ENCODE measurements at places on chromosomes 13 and 19.
A peak's percentile ranks its signal among the peaks of the same experiment; 100 is the strongest.

DNA sequence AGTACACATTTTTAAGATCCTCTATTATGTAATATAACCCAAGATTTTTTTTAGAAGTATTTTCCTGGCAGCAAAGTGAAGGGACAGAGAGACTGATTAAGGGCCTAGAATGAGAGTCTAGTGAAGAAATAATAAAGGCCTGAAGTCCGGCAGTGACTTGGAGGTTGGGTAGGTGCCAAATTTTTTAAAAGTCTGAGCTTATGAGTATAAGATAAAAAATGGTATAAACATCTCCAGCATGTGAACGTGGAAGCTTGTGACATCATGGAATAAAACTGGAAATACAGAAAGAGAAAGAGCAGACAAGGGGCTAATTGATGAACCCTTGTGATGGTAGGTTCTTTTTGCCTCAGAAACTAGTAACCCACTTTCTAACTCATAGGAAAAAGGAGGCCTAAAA, 174.6 kb downstream of the SUCLA2 start:
- DNase-seq: no peak

- no peak for DNase-seq
Observed at GRCh38 chr13:34357435-34358232, 539.7 kb downstream of the RFC3 start.

GRCh38 chr13:27022571-27023311, 148.9 kb downstream of the USP12 start:
- no peak for DNase-seq

DNA sequence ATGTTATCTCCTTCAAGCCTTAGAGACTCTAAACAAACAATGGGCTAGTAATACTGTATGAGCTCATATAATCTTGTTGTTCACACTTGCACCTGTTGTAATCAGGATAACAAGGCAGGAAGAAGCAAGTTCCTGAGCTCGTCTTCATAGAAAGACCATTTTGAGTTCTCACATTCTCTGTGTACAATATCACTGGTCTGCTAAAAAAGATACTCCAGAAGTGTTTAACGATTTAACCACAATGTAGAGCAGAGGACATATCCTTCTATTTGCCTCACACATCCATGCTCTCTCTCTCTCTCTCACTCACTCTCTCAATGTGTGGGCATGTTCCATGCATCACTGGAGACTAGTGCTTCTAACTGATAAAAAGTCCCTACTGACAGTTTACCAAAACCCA, 122.9 kb downstream of the MIPEP start:
- DNase-seq: no peak

- DNase-seq: no peak
Observed at GRCh38 chr13:96958286-96958891, 35.9 kb downstream of the OXGR1 start.

DNA sequence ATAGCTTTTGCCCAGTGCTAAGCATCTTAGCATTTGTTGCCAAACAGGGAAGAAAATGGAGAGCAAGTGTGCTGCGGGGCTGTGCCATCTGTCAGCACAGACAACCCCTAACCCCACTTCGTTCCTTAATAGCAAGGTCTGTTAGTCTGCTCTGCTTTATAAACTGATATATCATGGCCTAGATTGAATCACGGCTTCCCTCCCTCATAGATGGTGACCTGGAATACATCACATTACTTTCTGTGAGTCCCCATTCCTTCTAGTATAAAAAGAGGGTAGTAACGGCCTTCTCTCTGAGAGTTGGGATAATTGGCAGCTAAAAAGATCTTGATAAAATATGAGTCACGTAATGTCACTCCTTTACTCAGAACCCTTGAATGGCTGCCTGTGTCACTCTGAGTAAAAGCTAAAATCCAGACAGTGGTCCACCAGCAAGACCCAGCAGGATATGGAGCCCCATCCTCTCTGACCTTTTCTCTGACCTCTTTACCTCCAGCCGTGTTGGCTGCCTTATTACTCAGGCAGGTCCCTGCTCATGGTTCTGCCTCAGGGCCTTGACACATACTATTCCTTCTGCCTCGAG, 151.7 kb downstream of the DLEU7 start:
- DNase-seq: no peak

DNA sequence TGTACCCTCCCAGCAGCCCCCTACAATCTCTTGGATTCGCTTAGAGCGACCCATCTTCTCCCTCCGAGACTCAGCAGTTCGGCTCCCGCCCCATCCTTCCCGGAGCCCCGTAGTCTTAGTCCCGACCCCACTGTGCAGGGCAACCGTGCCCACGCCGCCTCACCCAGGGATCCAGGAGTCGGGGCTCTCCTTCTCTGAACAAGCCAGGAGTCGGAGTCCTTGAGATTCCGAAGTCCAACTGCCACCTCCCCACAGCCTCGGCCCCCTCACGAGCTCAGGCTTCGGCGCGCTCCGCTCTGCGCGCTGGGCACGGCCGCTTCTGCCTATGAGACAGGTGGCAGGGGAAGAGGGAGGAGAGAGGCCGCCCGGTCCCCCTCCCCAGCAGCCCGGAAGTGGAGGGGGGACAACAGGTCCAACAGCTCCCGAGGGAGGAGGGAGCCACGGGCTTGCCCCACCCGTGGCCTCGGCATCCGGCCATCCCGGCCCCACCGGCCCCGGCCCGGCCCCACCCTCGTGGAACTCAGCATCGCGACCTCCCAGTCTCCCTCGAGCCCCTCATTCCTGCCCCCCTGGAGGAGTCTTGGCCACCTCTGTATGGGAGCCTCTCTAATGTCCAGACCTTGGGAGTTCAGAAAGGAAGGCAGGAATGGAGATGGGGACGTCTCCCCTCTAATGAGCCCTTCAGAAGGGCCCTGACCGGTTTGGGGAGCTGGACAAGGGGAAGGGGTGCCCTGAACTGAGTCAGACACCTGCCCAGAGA, at the start of gene PHLDB3:
TSS of gene PHLDB3 (minus strand) at position 321 of the 760 bp plus-strand sequence. CDS start 628 bp downstream, outside the sequence.
- peak; percentile 23 for DNase-seq

- DNase-seq: no peak
Observed at GRCh38 chr19:15252398-15253018, 20.3 kb upstream of the EPHX3 start.

GRCh38 chr19:18160971-18161635, 8.1 kb downstream of the PIK3R2 start:
- DNase-seq: peak; percentile 50

GRCh38 chr13:85638265-85638664, 161.0 kb downstream of the SLITRK6 start:
- DNase-seq: no peak

DNA sequence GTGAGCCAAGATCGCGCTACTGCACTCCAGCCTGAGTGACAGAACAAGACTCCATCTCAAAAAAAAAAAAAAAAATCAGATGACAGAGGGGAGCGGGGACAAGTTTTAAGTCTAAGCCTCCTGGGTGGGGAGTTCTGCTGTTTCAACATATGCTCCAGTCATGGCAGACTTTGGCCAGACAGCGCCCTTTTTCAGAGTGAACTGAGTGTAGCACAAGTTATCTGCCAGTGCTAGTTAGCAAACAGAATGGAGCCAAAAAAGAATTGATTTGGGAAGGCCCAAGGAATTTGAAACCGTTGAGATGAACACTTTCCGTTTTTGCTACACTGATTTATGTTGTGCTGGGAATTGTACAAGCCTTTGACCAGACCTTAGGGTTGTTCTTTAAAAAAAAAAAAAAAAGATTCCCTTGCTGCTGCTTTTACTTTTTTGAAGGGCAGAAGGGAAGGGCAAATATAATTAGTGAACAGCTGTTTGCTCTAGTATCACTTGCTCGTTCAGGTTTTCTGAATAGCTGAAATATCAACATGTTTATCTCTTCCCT, 5.7 kb downstream of the ACTN4 start:
- no peak for DNase-seq

DNA sequence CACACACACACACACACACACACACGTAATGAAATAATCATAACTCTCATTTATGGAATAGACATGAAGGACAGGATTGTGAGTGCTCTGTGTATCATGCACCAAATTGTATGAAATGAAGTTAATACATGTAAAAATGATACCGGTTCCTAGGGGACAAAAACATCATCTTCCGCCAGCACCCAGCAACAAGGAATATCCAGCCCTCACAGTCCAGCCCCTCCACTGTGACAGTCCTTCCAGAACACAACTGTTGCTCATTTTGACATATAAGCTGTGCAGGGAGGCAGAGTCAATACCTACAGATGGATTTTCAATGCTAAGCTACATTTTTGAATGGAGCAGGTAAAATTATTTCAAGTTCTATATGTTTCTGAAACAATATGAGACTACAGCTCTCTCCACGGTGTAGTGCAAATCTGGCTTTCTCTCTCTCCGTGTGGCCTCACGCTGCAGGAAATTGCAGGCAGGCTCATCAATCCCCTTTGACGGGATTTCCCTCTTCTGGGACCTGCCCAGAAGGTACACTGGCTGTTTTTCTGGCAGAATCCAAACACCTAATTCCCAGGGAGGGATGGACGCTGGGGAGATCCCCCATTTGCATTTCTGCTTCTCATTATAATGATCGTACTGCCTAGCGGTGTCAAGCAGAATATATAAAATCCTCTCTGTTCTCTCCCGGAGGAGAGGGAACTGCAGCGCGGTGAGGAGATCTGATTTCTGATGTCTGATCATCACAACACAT, 494.0 kb downstream of the LIG4 start:
- DNase-seq: no peak

DNA sequence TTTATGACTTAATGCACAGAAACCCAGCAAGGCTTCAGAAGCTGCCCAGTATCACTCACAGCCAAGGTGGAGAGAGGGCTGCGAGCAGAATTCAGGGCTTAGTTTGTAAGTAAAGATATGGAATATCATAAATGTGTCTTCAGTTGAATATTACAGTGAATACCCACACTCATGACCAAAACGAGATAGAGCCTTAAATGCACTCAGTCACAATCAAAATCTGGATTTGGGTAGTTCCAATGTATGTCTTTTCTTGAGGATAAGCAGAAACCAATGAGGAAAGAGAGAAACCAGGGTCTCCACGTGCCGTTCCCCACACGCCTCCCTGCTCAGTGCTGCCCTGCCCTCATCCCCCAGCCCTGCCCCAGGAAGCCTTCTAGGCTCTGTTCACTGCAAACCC, 94.9 kb downstream of the ZIC5 start:
- no peak for DNase-seq

DNA sequence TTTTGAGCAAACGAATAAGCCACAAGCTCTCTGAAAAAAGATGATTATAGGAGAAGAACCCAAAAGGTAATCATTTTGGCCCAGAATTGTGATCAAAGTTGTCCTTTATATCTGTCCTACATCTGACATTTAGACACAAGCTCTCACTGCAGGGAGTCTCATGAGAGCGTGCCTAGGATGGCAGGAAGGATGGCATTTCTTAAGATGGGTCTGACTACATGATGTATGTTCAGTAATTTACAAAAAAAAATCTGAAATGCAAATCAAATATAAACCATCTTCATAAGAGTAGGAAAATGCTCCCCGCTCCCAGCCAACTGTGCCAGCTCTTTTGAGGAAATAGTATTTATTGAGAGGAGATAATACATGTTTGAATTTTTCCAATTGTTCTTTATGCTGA, 81.0 kb upstream of the MBNL2 start:
- no peak for DNase-seq

DNA sequence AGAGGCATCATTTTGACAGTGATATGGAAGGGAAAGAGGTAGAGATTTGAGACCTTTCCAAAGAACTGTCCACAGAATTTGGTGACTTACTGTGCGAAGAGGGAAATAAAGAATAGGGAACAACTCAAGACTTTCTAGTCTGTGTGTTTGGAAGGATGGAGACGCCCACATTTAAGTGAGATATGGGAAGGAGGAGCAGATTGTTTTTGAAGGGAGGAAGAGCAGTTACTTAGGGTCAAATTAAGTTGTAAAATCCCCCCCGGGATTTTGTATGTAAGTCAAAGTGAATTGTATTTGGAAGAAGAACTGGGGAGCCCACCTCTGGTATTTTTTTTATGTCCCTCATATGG, 1.2 kb downstream of the USPL1 start:
- no peak for DNase-seq

- DNase-seq: no peak
Observed at GRCh38 chr19:29650772-29651387, 14.4 kb upstream of the PLEKHF1 start.

- no peak for DNase-seq
Observed at GRCh38 chr19:48424694-48425219, 21.0 kb upstream of the GRWD1 start.

DNA sequence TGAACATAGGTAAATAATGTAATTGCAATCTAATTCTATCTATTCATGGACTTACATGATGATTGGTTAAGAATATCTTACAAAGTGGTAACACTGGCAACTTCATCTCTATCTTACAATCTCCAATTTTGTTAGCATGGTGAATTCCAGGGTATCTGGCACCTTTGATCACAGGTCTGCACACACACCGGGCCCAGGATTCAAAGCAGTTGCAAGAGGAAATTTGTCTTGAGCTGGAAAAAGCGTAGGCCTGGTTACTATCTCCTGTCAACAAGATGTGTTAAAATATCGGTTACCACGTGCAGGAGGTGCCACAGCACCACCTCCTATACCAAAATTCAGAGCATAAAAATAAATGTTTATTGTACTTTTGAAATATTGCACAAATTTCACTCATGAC, 2428.4 kb downstream of the PCDH9 start:
- DNase-seq: no peak

DNA sequence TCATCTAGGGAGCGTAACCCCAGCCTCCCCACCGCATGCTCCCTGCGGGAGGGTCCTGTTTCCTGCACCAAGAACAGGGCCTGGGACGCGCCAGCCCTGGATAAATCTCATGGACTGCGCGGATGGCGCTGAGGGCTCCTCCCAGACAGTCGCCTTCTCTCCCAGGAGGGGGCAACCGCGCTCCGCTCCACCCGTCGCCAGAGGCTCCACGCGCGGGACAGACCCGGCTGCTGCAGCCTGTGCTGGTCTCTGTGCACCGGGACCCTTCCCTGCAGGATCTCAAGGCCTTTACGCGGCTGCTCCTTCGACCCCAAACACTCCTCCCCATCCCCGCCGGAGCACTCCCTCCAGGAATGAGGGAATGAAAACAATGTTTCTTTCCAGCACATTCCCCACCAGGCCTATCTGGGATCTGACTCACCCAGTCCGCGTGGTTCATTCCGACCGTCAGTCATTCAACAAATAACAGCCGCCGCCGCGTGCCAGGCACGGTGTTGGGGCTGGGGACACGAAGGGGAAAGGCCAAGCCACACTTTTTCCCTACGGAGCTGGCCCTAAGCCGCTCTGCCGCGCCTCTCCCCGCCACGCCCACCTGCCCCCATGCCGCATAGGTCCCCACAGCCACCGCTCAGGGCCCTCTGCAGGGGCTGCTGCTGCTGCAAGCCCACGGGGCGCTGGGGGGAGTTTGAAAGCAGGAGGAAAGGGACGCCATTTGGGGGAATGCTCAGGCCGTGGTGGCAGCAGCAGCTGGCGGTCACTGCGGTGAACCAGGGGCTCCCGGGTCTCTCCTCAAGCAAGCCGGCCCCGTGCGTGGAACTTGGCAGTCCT, 6.0 kb downstream of the PNMA8B start:
- DNase-seq: no peak

GRCh38 chr19:17103177-17103576, 27.6 kb downstream of the MYO9B start:
- DNase-seq: no peak

- DNase-seq: no peak
Observed at GRCh38 chr13:75968103-75968838, 332.1 kb downstream of the LMO7 start.

- DNase-seq: no peak
Observed at GRCh38 chr13:75395066-75395465, 86.9 kb downstream of the TBC1D4 start.

All from stimulated activated CD8-positive, alpha-beta memory T cell treated with anti-CD3 and anti-CD28 coated beads, Interleukin-15, amount 100 ng/mL, for 4 hours (primary cell).